ENCODE measurements at places on chromosomes 16 and 17. TPM values are rescaled to one million over a fixed set of nuclear protein-coding genes. Genes with fewer than 3 reads are reported as not detected.

GRCh38 chr16:48492133-48492532, 106.9 kb upstream of the SIAH1 start:
- DNase-seq = no peak

GRCh38 chr16:73506568-73507056, 458.7 kb upstream of the ZFHX3 start:
- DNase-seq = no peak

- no peak for DNase-seq
These were observed 9.1 kb downstream of the ATP6V0D1 start for GRCh38 chr16:67471758-67472384.

DNA sequence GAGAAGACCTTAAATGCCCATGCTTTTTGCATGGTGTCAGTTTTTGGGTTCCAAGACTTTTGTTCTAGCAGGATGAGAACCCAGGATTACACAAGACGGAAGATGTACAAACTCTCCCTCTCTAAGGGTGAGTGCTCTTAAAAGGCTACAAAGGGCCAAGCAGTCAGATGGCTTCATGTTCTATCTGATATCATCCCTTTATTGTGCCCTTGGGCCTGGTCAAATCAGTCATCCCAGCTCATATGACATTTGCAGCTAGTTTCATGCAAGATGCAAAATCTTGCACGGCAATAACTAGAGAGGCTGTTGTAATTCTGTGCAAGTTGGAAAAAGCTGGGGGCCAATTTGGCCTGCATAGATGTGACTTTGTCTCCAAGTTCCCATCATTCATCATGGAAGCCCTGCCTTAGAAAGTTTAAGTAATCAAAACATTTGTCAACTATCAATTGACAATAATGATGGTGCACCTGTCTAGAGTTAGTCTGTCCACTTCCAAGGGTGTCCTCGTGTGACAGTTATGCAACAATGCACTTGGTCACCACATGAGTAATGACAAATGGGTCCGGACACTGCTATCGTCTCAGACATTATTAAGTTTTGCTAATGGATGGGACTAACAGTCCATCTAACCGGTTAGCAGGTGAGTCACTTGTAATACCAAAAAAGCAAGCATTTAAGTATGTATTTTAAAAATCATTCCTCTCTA, 58.6 kb upstream of the ZFHX3 start:
- no peak for DNase-seq

GRCh38 chr16:53817117-53817755, 113.3 kb downstream of the FTO start:
- no peak for DNase-seq

DNA sequence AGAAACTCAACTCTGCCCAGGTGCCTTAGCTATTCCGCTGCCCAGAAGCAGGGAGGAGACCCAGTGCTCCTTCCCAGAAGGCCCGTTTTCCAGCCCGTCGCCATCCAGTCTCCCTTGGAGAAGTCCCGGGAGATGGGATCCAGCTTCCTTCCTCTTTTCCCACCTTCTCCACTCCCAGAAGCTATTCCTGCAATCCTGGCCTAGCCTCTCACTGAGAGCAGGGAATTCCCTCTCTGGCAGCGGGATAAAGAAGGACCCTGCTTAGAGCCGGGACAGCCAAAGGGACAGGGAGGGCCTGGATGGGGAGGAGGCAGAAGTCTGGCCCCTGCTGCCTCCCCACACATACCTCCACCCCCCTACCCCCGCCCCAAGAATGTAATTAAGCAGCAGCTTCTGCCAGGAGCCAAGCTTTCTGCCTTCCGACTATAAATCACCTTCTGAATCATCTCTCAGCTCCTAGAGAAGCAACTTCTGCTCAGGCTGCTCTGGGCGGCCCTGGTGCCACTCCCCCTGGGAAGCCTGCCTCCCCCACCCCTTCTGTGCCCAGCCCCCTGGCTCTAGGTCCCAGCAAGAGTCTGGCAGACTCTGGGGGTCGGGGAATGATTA, 6.4 kb downstream of the WNT3 start:
- no peak for DNase-seq

- no peak for DNase-seq
These were observed 471.6 kb upstream of the ERCC4 start for GRCh38 chr16:13448346-13448745.

GRCh38 chr16:1401061-1401757, 13.3 kb downstream of the UNKL start:
- DNase-seq = no peak

- no peak for DNase-seq
These were observed 38.4 kb downstream of the ERN1 start for GRCh38 chr17:64091571-64091970.

GRCh38 chr16:280552-280951, at the start of gene ARHGDIG:
ARHGDIG (plus strand) TSS chr16:280591; CDS start chr16:280681, 90 bp downstream.
- DNase-seq = no peak

DNA sequence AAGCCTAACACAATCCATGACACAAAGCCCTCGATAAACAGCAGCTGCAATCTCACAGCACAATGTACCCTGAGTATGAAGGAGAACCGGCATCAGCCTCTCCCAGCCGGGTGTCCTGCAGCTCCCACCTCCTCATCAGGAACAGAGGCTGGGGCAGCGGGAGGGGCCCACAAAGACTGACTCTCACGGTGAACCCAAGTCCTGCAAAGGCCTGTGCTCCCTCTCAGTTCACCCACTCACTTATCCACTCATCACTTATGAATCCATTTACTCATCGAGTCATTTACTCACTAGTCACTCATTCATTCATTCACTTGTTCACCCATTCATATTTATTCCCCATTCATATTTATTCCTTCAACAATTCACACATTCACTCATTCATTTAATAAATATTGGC, 11.6 kb downstream of the ZNF423 start:
- DNase-seq = no peak

DNA sequence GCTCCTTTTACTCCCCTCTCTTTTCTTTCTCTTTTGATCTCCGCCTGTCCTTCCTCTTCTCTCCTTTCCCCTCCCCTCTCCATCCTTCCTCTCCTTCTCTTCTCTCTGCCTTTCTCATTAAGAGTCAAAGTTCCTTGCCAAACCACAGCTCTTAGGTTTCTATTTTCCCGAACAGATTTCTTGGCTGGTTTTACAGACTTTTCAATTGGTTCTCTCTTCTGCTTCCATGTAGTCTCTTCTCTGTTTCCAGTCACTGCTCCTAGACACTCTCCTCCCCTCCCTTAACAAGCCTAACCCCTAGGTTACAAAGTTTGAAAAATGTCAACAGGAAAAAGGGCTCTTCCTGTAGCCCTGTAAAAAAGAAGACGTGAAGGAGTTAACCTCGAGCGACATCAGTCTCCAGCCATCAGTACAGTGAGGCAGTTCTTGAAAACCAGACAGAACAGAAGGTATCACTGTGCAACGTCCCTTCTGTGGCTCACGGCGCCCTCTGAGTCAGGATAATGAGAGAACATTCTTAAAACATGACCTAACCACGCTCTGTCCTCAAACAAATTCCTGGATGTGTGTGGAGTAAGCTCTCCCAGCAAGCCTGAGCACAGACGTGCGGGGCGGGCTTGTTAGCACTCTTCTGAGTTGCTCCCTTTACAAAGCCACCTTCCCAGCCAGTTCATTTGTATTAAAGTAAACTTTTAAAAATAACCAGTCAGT, 11.6 kb upstream of the MARCHF10 start:
- no peak for DNase-seq

DNA sequence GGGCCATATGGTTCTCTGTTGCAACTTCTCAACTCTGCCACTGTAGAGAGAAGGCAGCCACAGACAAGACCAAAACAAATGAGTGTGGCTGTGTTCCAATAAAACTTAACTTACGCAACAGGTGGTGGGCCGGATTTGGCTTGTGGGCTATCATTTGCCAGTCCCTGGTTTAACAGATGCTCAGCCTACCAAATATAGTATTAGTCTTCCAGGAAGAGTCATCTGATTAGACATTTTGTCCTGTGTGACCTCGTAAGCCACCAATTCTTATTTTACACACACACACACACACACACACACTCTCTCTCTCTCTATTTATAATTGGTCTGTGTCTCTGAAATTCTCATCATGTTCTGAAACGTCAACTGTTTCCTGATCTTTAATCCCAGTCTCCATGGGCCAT, 245.9 kb downstream of the XYLT1 start:
- DNase-seq = peak; percentile 57

GRCh38 chr17:7579001-7579833, at the start of gene CD68:
CD68 (plus strand) TSS chr17:7579638; CDS start chr17:7579678, 40 bp downstream.
- DNase-seq = peak; percentile 31

- no peak for DNase-seq
These were observed at the start of gene HOXB13 for GRCh38 chr17:48728232-48729231. HOXB13 (minus strand) TSS chr17:48728750; CDS start chr17:48728593, 157 bp downstream.

GRCh38 chr17:2090210-2090641, 35.3 kb downstream of the HIC1 start:
- no peak for DNase-seq

DNA sequence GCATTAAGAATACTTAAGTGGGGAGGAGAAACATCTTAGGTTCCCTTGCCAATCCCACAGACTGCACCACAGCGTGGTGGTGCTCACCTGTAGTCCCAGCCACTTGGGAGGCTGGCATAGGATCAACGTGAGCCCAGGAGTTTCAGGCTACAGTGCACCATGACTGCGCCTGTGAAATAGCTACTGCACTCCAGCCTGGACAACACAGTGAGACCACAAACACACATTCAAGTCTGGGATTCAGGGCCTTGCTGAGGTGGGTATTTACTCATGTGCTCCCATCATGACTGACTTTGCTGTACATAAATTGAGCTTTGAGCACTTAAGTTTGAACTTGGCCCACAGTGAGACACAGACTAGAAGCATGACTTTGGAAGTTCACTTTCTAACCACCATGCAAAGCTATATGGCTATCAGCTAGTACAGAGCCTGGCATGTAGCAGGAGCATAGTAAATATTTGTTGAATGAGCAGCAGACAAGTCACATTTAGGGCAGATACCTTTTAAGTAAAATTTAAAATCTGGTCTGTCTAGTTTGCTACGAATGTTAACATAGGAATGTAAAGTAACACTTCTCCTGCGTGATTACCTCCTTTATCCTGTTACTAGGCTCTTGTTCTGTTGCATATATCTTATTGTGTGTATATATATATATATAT, 33.5 kb downstream of the CEP95 start:
- no peak for DNase-seq

- no peak for DNase-seq
These were observed 37.7 kb upstream of the IRF8 start for GRCh38 chr16:85861095-85861825.

DNA sequence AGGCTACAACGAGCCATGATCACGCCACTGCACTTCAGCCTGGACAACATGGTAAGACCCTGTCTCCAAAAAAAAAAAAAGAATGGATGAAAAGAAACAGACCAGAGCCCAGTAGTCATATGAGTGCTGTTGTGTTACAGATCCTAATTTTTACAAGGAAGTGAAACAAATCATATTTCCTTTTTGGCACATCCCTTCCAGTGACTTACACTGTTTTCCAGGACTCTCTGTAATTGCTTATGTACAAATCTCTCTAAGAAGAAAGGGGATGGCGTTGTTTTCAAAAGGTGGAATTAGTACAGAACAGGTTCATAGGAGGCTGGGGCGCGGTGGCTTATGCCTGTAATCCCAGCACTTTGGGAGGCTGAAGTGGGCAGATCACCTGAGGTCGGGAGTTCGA, 19.8 kb upstream of the ZNF594 start:
- DNase-seq = no peak

GRCh38 chr16:72399811-72400210, 227.9 kb upstream of the PMFBP1 start:
- DNase-seq = no peak

DNA sequence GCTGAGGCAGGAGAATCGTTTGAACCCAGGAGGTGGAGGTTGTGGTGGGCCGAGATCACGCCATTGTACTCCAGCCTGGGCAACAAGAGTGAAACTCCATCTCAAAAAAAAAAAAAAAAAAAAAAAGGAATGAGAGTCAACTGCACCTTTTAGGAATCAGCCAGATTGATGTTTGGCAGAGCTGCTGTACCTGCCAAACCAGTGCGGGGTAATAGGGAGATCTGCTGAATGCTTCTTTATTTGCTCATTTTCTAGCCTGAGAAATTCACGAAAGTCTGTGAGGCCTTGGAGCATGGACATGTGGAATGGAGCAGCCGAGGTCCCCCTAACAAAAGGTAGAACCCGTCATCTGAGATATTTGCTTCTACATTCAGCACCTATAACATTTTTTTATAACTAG, 18.4 kb downstream of the OGFOD1 start:
- no peak for DNase-seq

- DNase-seq = peak; percentile 37
These were observed 579 bp upstream of the CYBA start for GRCh38 chr16:88651276-88651988.

GRCh38 chr16:48810803-48811453, 200.9 kb upstream of the N4BP1 start:
- DNase-seq = no peak

DNA sequence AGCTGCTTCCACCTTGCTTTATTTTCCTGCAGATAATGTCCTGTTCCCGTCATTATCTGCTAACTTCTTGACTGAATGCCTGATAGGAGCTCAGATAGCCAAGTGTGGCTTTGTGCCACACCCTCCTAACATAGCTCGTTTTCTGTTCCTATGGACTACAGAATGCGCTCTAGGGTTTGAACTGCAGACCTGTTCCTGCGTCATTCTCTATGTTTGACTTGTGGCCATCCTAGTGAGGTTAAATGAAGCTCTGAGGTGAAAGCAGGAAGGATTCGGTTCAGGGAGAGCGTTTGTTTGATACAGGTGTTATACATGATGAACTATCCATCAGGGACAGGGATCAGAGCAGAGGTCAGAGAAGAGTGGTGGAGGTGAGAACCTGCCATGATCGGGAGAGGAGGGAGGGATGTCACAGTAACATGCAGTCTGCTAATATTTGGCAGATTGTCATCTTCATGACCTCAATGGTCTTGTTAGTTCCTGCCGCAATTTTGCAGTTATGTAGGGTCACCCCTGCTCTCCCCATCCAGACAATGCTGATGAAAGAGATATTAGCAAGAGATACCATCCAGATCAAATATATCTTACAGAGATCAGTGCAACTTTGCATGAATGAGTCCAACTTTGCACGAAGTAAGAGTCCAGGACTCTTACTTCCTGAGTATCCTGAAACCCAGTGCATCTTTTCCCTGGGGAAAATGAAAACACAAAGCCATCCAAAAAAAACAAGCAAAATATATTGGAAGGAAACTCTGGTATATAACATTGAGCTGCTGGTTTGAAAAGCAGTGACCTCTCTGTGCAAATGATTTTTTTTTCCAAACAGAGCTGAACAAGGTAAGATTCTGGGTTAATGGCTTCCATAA, 32.8 kb downstream of the MPHOSPH6 start:
- no peak for DNase-seq

Gene SLC16A6
- polyA plus RNA-seq = 0.69 TPM

Gene ALOXE3
- polyA plus RNA-seq = not detected

Gene LGALS9B
- not detected for polyA plus RNA-seq

Gene FGF11
- 2.2 TPM for polyA plus RNA-seq

Gene KRTAP4-4
- not detected for polyA plus RNA-seq

Gene ATP1B2
- 25.3 TPM for polyA plus RNA-seq

Gene FOXJ1
- polyA plus RNA-seq = 20.6 TPM

Gene PRSS22
- polyA plus RNA-seq = 15.8 TPM

Gene VPS35
- polyA plus RNA-seq = 92.3 TPM

Gene HSD11B2
- polyA plus RNA-seq = 66.9 TPM
